Kidney tubule cell (primary cell): ENCODE measurements at places on chromosomes 16 and 17.

DNA sequence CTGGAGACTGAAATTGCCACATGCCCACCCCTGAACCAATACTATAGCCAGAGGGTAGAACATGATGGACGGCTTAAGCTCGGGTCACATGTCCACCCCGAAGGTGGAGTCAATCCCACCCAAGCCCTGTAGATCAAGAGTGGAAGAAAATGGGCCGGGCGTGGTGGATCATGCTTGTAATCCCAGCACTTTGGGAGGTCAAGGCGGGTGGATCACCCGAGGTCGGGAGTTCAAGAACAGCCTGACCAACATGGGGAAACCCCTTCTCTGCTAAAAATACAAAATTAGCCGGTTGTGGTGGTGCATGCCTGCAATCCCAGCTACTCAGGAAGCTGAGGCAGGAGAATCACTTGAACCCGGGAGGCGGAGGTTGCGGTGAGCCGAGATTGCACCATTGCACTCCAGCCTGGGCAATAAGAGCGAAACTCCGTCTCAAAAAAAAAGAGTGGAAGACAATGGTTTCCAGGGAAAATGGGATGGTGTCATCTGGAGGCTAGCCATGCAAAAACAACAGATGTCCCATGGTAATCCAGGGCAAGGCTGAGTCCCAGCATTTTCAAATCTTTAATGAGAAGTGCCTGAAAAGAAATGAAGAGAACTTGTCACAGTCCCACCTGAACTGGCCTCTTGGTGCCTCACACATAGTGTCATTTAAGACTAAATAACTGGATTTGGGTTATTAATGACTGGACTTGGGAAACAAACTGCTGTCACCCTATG is 30.1 kb downstream of the CD300LF start:
- DNase-seq, result no peak

DNA sequence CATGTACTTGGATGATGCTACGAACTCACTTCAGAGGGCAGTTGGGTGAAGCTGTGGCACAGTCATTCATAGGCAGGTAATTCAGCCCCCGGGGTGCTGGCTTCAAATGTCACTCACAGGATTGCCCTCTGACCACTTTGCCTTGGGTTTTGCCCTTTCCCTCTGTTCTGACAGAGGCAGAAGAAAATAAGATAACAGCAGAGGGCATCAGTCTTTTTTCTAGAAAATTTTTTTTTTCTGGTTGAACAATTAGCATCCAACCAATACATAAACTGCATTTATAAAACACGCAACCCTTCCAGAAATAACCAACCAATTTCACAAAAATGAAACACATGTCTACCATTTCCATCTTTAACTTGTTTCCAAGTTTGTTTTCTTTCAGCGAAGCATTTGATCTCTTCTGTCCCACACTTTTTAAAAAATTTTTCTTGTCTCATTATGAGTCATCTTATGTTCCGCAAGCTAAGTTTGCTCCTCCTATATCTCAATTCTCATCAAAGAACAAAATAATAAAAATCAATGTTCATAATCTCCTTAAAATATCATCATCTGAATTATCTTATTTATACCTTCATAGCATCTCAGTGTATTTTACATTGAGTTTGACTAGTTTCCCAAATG is 15.6 kb downstream of the NACA2 start:
- no peak for DNase-seq

- no peak for DNase-seq
Measured at GRCh38 chr16:87388818-87389134, 3.4 kb upstream of the MAP1LC3B start.

DNA sequence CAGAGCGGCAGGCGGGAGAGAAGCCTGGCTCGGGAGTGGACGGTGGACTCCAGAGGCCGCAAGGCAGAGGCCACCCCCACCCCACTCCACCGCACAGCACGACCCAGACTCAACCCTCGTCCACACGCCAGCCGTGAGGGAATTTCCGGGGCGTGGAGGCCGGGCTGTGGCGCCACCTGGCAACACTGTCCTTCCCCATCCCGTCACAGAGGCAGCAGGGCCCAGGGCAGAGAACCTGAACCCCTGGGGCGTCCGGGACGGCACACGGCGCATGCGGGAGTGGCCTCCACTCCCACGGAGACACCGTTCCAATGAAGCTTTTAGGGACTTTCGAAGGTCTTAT is 23.5 kb downstream of the GNPTG start:
- no peak for DNase-seq

DNA sequence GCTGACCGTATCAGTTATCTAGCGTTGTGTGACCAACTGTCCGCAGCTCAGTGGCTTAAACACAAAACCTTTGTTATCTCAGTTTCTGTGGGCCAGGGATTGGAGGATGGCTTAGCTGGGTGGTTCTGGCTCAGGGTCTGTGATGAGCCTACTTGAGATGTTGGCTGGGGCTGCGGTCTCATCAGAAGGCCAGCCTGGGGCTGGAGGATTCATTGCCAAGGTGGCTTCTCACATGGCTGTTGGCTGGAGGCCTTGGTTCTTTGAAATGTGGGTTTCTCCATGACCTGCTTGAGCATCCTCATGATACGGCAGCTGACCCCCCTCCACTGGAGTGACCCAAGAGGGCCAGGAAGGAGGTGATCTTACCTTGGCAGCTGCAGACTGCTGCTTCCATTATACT is 16.7 kb downstream of the GSE1 start:
- DNase-seq, result no peak

- DNase-seq, result peak; percentile 59
Measured at GRCh38 chr17:81831957-81832607, 1.0 kb downstream of the MCRIP1 start.

DNA sequence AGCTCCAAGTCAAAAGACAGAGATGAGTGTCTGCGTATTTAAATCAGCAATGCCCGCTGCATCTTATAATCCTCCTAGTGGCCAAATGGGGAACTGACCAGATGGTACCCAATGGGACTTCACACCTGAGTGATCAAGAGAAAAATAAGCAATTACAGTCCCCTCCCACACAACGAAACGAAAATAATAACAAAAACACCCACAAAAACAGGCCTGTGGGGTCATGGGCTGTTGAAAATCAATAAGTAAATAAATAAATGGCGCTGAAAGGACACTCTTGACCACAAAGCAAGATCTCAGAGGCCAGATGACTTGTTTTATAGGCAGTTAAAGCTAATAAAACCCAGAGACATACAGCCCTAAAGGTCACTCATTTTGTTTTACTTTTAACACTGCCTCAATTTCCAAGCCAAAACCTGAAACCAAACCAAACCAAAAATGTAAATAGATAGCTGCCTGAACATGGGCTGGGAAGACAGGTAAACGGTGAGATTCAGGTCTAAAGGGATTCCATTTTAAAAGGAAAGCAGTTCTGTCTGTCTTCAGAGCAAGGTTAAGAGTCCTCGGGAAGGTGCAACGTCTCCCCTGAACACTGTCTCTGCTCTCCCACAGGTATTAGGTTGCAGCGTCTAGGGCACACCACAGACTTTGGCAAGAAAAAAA is 1.3 kb downstream of the ZNF821 start:
- peak; percentile 80 for DNase-seq

- no peak for DNase-seq
Measured at GRCh38 chr17:61127960-61128359, 271.7 kb upstream of the TBX2 start.

DNA sequence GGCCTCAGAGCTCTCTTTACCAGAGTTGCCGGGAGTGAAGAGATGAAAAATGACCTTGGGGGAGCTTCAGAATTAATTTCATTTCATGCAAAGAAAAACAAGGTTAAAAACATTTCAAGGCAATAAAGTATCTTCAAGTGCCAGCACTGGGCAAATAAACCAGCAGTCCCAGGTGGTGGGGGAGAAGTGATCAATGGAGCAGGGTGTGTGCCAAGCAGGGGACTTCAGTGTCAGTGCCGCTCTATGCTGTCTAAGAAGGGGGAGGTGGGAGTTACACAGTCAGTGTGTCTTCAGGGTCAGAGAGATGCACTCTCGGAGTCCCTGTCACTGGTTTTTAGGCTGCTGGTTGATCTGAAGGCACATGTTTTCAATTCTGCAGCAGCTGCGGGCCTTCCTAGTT is 57.2 kb upstream of the MGAT5B start:
- no peak for DNase-seq
